Fibroblast of the aortic adventitia (primary cell): ENCODE measurements at places on chromosomes 13 and 19.
A peak's percentile ranks its signal among the peaks of the same experiment; 100 is the strongest.

DNA sequence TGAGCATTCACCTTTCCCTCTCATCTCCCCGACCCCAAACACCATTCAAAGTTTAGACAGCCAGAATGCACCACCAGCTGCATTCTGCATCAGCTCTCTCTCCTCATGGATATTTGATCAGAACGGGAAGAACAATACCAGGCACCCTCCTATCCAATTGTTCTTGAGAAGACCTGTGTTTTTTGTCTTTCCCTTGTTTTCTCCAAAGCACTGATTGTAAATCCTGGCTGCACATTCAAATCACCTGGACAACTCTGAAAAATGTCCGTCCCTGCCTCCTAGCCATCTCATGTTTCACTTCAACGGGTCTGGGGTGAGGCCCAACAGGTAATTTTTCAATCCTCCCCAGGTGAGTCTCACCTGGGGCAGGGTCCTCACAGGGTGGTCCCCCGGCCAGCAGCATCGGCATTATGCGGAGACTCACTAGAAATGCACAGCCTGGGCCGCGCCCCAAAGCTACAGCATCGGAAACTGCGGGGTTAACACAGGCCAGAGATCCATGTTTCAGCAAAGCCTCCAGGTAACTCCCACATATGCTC, 5.5 kb downstream of the IRS2 start:
- no peak for DNase-seq

DNA sequence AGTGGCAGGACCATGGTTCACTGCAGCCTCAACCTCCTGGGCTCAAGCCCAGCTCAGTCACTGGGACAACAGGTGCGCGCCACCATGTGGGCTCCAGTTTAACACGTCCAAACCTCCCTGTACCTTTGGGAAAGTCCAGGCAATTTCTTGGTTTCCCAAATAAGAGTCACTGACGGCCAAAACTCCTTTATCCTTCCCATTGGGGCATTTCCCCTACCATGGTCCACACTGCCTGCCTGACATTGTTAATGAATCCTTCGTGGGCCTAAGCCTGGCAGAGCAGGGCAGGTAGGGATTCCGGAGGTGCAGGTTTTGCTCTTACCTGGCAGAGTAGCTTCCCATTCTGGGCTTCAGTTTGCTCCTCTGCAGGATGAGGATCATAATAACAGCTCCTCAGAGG, 66.2 kb upstream of the TM9SF2 start:
- no peak for DNase-seq

GRCh38 chr13:110653271-110653670, 37.9 kb downstream of the NAXD start:
- DNase-seq, result no peak

DNA sequence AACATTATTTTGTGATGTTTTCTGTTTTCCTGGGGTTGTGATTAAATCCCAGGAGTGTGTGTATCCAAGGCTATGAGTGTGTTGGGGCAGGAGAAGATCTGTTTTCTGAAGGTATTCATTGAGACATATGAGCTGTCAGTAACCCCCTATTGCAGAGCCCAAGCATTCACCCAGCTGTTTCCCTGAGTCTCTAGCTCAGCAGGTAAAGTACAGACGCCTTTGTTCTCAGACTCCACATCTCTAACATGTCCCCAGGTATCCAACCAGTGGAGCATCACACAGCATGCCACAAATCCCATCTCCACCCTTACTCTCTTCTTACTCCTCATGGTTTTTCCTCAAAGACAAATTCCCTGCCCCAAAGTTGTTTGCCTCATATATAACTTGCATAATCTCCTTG, 213.6 kb downstream of the PCDH20 start:
- DNase-seq, result no peak

GRCh38 chr13:34914416-34914815, 27.7 kb upstream of the NBEA start:
- no peak for DNase-seq

DNA sequence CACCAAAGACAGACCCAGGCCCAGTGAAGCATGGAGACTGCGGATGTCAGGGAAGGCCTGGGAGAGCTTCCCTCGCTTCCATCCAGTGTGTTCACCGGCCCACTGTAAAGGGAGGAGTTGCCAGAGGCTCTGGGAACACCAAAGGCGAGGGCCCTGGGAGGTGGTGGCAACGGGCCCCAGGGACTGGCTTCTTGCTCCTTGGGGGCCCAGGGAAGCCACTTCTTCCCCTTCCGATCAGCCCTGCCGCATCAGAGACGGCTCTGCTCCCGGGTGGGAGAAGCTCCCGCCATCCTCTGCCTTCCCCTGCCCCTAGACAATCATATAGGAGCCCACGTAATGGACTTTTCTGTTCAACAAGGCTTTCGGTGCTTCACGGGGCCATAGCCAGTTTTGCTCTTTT, 83.4 kb upstream of the GPR183 start:
- no peak for DNase-seq

DNA sequence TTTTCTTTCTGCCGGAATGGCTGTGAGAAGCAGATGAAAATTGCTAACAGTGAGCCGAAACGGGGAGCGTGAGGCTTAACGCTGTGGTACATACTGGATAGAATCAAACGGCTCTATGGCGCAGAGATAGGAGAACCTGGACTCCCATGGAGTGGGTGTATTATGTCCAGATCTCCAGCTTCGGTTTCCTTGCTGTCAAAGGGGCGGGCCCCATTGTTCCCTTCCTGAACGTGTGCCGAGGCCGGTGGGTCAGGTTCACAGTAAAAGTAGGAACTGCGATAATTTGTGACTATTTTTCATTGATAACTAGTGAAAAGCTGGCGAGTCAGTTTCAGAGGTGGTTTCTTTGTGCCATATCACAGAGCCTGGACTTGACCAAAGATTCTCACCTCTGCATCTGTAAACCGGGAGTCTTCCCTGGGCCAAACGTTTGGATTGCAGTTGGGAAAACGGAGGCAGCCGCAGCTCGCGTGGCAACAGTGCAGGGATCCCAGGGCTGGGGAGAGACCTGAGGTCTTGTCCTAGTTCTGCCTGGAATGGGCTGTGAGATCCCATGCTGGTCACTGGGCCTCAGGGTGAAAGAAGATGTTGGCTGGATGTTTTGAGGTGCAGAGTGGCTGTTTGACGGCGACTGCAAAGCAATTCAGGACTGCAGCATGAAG, 752 bp downstream of the RPL18A start:
- DNase-seq, result no peak

DNA sequence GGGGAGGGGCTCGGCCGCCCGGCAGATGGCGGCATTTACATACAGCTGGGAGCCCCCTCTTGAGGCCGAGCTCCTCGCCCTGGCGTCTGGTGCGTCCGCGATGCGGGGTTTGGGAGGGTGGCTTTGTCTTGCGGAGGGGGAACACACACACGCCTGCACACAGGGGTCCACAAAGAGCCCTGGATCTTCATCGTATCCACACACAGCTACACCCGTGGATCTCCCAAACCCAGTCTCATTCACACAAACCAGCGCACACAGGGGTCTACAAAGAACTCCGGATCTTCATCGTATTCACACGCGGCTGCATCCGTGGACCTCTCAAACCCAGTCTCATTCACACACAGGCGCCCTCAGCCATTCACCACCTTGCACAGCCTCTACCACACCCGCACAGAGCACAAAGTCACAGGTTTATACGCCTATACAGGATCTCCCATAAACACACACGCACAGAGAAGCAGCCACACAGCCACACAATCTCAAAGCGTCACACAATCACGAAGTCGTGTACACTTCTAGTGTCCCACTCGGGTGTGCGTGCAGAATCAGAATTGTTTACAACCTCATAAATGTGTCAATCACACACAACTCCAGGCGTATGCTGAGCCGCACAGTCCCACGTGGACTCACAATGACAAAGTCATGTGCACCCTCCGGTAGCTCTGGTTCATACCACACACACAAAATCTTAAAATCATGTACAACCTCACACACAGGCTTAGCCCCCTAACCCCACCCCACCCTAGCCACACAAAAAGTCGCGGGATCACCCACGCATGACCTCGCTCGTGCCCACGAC, 550 bp upstream of the DLL3 start:
- peak; percentile 20 for DNase-seq

DNA sequence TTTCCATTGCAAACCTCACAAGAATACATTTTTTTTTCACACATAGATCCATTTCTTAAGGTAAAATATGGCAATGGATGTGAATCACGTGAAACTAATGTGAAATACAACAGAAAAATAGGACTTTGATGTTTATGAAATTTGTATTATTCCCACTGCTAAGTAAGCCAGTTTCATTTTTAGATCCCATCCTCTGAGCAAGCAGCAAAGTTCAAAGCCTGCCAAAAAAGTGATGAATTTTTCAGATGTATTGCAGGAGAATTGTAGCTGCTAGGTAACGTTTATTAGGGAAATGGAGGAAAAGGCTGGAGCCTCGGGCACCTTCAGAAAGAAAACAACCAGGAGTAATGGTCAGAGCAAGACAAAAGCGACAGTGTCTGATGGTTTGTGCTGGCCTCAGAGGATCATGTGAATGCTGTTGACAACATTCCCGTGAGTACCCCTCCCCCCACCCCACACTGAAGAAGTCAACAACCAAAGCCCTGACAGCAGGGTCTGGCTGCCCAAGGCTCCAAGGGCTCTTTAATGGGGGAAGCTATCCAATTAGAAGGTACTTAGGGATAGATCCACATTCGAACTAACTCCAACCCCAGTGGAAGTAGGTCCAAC, 95.5 kb downstream of the OXGR1 start:
- DNase-seq, result peak; percentile 40

- DNase-seq, result peak; percentile 86
Measured at GRCh38 chr19:42129399-42130253, 2.6 kb downstream of the POU2F2 start.

DNA sequence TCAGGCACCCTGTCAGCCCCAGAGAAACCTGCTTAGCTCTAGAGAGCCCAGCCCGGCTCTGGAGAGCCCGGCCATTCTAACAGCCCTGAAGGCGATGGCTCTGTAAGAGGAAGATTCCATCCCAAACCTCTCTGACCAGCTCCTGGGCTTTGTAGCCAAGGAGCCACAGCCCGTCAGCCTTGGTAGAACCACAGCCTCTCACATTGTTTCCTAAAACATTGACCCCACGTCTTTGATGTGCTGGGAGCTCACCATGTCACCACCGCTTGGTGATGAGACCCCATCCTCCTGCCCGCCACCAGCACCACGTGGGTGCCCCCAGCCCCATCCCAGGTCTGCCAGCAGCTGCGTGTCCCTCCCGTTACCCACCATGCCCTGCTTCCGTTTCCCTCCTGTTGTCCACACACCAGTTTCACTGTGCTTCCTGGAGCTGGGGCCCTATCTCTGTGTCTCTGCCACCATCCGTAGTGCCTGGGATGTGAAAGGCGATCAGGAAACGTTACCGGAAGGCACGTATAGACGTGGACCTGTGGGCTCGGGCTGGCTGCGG, 94.2 kb upstream of the MCF2L start:
- DNase-seq, result no peak

GRCh38 chr13:26471807-26472206, 85.7 kb upstream of the WASF3 start:
- DNase-seq, result no peak

- no peak for DNase-seq
Measured at GRCh38 chr19:18800079-18800478, 9.0 kb upstream of the COMP start.

GRCh38 chr13:110517505-110518225, 43.9 kb downstream of the RAB20 start:
- DNase-seq, result peak; percentile 58

- no peak for DNase-seq
Measured at GRCh38 chr13:48221686-48222187, 11.3 kb upstream of the ITM2B start.

- DNase-seq, result no peak
Measured at GRCh38 chr13:31032528-31033113, 100.2 kb downstream of the TEX26 start.

GRCh38 chr13:25881971-25882451, 169.8 kb downstream of the SHISA2 start:
- no peak for DNase-seq

GRCh38 chr19:14495672-14496028, 277 bp downstream of the GIPC1 start:
- no peak for DNase-seq

GRCh38 chr13:25420161-25420560, 48.4 kb downstream of the ATP8A2 start:
- no peak for DNase-seq

GRCh38 chr19:58294743-58295374, 10.3 kb upstream of the ERVK3-1 start:
- no peak for DNase-seq

DNA sequence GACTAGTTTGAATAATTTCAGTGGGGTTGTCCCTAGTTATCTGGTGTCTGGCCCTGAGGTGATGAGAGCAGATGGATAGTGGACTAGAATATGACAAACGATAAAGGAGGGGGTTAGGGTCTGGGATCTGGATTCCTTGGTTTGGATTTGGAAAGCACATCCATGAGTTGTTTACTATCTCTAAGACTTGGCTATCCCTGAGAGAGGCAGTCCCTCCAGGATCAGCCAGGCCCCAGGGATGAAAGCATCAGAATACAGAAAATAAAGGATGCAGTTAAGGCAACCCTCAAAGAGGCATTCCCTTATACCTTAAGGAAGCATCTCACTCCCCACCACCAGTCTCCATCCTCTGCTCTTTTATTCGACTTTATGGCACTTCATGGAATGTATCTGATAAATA, 230.7 kb downstream of the NHLRC3 start:
- DNase-seq, result no peak

GRCh38 chr19:54521022-54521859, 18.6 kb downstream of the LAIR2 start:
- no peak for DNase-seq

GRCh38 chr19:41887711-41888382, 4.9 kb downstream of the ARHGEF1 start:
- DNase-seq, result no peak

DNA sequence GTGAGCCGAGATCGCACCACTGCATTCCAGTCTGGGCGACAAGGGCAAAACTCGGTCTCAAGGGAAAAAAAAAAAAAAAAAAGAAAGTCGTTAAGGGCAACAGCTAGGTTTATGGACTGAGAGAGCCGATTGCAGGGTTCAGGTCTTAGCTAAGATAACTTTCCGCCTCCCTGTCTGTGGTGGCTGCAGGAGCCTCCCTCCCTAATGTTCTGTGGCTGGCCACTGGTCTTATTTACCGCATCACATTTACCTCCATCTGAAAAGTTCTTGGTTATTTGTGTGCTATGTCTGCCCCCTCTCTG, 722 bp upstream of the CRTC1 start:
- no peak for DNase-seq

GRCh38 chr19:14325863-14326262, 55.4 kb upstream of the ADGRE5 start:
- no peak for DNase-seq

DNA sequence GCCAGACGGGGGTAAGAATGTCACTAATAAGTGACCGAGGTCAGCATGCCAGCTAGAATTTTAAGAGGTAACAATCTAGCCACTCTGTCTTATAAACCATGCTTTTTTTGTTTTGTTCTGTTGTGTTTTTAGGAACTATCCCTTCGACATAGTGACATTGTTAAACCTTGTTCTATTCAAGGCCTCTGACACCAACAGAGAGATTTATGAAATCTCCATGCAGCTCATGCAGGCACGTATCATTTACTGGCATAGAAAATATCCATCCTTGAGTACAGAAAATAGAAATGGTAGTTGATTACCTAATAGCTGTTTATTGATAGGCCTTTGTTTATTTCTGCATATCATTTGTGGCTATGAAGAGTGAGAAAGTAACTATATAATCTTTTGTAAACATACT, 113.4 kb downstream of the ZAR1L start:
- no peak for DNase-seq

GRCh38 chr13:40558656-40559055, 107.8 kb downstream of the FOXO1 start:
- DNase-seq, result no peak

GRCh38 chr19:39746836-39747529, 9.2 kb upstream of the CLC start:
- DNase-seq, result no peak

- DNase-seq, result peak; percentile 81
Measured at GRCh38 chr13:107211073-107211472, 643.1 kb upstream of the ARGLU1 start.

GRCh38 chr13:33571618-33572017, 246.3 kb upstream of the RFC3 start:
- DNase-seq, result no peak
